ENCODE measurements at places on chromosomes 1 and 21. TPM values are rescaled to one million over a fixed set of nuclear protein-coding genes. Genes with fewer than 3 reads are reported as not detected.

Gene SERTAD4
- total RNA-seq, result not detected

Gene DNASE2B
- total RNA-seq, result not detected

Gene OR2L8
- total RNA-seq, result 1.1 TPM

Gene TIE1
- 6.7 TPM for total RNA-seq

Gene KRTAP22-2
- not detected for total RNA-seq
